LoVo (cell line): ENCODE measurements at places on chromosomes 2 and 18.

- no peak for DNase-seq
These were observed 248.8 kb upstream of the SLC39A10 start for GRCh38 chr2:195408196-195408595.

DNA sequence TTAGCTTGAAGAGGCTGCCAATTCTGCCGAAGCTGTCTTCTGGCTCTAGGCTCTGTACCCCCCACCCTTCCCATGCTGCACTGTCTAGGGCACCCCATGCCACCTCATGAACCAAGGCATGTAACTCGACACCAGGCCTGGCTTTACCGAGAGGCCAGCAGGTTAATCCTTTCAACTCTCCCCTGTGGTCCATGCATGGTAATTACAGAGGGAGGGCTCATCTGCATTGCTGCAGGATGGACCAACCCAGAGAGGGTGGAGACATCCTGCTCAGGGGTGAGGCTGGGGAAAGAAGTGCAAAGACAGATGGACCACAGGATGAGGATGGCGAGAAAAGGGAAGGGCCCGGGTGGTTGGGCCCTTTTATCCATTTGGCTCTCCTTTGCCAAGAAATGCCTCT, 65.8 kb downstream of the KCTD1 start:
- peak; percentile 50 for DNase-seq

- no peak for DNase-seq
These were observed 373.6 kb downstream of the CDH7 start for GRCh38 chr18:66124394-66124793.

- no peak for DNase-seq
These were observed 1140.6 kb upstream of the LRRTM1 start for GRCh38 chr2:81445176-81445575.

- DNase-seq, result no peak
These were observed 9.8 kb upstream of the GPC1 start for GRCh38 chr2:240425697-240426096.

- no peak for DNase-seq
These were observed 13.0 kb downstream of the RRM2 start for GRCh38 chr2:10135296-10136089.

GRCh38 chr2:111909079-111909478, 10.7 kb downstream of the MERTK start:
- DNase-seq, result no peak

GRCh38 chr2:230706966-230707365, 5.7 kb upstream of the CAB39 start:
- no peak for DNase-seq

DNA sequence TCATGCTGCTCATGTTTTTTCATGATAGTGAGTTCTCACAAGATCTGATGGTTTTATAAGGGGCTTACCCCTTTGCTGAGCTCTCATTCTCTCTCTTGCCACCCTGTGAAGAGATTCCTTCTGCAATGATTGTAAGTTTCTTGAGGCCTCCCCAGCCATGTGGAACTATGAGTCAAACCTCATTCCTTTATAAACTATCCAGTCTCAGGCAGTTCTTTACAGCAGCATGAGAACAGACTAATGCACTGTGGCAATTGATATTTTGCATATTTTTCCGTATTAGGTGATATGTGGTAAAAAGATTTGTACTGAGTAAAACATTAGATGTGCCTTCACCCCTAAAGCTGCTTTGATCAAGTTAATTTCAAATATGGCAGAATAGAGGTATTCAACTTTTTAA, 48.8 kb downstream of the RAB27B start:
- no peak for DNase-seq

DNA sequence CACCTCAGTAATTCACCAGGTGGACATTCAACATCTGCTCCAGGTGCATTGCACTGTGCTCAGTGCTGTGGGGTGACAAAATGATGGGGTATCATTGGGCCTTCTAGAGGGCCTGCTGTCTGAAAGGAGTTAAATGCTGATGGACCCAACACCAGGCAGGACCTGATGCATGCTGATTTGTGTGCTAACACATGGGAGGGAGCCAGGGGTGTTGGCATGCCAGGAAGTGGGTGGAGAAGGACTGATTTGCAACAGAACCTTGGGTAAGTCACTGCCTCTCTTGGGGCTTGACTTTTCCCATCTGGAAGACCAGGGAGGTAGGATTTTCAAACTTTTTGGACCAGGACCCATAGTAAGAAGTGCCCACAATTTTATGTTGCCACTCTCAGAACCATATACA, 57.9 kb upstream of the CXCR4 start:
- DNase-seq, result no peak

- DNase-seq, result no peak
These were observed 46.4 kb downstream of the LPIN2 start for GRCh38 chr18:2966560-2966959.

GRCh38 chr18:9516437-9517064, 41.2 kb downstream of the RALBP1 start:
- DNase-seq, result peak; percentile 54

DNA sequence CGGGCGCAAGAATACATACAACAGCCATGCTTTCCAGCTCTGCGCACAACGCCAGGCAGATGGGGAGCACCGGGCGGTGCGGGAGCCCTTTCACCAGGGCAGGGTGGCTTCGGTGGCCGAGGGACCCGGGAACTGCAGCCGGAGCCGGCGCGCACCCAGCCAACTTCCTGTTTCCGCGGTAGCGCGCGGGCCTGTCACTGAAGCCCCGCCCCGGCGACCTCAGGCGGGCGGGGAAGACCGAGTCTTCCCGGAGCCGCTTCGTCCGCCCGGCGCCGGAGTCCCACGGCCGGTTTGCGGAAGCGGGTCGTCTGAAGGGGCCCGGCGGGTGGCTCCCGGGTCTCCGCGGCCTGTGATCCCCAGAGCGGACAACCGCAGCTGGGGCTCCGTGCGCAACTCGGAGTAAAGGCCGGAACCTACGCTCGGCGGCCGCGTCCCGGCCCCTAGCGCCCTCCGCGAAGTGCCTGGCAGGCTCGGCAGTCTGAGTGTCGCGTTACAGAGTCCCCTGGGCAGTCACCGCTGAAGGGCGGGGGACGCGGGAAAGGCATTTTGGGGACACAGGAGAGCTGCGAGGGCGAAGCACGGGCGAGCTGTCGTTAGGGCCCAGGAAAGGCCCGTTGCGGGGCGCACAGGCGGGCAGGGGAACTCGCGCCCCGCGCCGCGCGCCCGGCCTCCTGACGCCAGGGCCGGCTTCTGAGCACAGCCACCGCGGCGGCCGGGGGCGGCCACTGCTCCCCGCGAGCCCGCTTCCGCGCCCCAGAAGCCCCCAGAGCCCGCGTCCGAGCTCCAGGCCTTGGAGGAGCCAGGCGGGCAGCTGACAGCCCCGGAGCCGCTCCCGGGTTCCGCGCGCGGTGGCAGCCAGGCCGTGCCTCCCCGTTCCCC, at the start of gene MPPE1:
Gene MPPE1, minus strand, starts transcription at position 136 of the 879 bp plus-strand sequence. CDS start 11,053 bp downstream, outside the sequence.
- DNase-seq, result peak; percentile 90

GRCh38 chr18:50721006-50721405, 98.8 kb downstream of the MRO start:
- DNase-seq, result no peak

DNA sequence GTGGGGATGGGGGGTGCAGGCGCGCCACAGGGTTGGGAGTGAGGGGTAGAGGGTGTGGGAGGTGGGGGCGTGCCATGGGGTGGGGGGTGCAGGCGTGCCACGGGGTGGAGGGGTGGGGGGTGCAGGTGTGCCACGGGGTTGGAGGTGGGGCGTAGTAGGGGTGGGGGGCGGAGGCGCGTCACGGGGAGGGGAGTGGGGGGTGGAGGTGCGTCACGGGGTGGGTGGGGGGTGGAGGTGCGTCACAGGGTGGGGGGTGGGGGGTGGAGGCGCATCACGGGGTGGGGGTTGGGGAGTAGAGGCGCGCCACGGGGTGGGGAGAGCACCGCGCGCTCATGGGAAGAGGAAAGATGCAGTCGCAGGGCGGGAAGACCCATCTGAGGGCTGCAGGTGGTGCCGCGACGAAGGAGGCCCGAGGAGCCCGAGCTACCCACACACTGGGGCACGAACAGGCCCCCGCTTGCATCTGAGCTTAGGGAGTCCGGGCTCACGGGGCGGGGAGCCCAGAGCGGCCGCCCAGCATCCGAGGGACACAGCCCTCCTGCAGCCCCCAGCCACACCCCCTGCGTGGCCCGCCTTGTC, 37.5 kb downstream of the SNED1 start:
- DNase-seq, result no peak

DNA sequence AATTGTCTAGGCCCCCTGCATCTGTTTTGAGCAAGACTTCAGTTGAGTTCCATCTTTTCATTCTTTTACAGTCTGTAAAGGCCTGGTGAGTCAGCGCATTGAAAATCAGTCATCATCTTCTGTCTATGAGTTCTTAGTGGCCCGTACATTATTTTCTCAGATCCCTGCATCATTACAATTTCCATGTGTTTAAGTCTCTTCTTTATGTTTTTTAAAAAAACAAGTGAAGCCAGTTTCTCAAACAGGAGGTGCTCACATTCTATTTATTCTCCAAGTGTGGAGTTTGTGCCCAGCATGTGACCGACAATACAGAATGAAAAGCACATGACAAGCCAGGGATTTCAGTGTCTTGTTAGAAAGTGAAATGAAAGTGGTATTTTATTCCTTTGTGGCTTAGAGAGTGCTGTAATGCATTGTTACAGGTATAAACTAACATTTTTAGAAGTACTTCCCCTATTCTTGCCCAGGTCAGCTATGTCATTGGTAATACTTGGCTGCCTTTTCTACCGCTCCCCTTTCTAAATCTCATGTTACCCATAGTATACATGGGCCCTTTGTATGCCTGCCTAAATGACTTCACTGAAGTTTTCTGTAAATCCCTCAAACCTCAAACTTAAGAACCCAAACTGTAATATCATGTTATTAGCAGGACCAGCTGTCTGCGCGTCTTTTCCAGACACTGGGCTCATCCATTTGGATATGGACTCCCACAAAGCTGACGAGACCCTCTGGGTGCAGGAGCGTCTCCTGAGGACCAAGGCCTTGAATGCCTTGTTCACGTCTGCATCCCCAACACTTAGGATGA, 67.6 kb downstream of the FEZ2 start:
- DNase-seq, result no peak

DNA sequence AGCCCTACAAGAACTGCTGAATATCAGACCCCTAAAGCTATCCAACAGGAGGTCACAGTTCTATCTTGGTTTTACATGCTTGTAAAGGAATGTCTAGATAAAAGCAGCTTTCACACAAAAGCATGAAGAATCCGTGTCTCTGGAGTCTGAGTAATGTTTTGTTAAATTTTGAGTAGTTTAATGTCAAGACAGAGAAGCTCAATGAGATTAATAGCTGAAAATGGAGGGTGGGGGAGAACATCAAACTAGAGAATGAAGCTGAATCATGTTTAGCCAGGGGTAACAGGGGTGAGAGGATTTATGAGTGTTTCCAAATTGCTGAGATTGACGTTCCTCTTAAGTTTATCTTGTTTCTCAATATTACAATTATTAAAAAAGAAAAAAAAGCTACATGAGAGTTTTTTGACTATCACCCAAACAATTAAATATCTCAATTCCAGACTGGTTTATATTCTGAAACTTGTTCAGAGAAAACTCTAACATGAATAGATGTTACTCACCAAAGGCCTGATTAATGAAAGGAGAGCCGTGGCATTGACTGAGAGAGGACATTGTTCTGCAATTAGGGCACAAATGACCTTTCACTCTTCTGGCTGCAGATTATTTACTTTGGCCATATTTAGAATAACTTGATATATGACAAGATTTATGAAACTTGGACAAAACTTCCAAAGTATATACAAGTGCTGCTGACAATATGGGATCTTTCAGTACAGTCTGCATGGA, 266.4 kb upstream of the ETAA1 start:
- no peak for DNase-seq

DNA sequence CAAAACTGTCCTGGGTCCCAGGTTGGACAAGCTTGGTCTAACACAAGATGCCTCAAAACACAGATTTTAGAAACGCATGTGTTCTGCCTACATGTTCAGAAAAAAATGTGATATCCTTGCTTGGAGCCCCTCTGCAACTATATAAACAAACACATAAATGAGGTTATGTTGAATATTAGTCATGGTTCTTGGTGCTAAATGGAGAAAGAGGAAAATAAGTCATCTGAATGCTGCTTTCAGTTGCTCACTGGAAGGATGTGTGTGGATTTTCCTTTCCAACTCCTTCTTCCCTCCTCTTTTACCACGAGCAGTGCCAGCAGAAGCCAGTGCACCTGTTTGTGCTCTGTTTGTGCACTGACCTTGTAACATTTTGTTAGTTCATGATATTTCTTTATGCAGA, 85.3 kb downstream of the PIEZO2 start:
- no peak for DNase-seq

- DNase-seq, result no peak
These were observed 432.3 kb downstream of the NBAS start for GRCh38 chr2:15128846-15129245.

DNA sequence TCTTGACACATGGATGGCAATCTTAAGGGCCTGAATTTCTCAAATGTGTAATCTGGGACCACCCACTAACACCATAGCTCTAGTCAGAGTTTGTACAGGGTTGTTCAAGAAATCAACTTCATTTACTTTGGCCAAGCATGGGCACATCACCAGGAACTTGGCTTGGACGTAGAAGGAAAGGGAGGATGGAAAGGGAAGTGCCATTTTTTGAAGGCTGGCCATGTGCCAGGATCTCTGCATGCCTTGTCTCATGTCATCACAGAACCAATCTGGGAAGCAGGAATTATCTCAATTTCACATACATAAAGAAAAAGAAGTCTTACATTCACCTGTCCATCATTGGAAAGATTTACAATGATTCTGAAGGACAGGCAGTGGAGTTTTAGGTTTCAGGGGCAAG, 128.1 kb downstream of the ANTXR1 start:
- no peak for DNase-seq

DNA sequence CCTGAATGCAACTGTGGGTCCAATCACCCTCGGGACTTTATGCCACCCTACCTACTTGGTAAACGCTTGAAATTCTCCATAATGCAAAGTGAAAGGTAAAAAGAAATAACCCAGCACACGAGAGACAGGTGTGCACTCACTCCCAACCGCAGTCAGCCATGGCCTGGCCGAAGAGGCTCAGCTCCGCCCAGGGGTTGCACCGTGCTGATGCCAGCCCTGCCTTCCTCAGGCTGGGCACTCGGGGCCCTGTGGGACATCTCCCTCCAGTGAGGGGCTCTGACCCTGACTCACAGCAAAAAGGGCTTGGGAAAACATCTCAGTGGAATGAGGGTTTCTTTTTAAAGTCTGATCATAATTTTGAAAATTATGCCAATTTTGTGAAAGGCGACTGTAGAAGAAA, 13.3 kb downstream of the SLC66A2 start:
- DNase-seq, result no peak

DNA sequence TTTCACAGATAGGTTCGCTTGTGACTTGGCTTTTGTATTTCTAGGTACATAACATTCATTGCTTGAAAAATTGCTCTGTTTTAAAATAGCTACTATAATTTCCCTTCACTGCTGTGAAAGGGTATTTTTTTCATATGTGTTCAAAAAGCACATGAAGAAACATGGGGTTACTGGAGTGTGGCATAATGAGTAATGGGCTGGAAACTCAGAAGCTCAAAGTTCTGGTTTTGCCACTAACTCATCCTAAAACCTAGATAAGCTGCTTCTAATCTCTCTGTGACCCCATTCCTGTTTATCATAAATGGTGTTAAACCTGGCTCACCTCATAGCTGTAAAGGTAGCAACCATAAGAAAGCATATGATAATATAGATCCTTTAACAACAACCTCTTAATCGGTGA, 319.3 kb downstream of the PTPRM start:
- DNase-seq, result no peak

GRCh38 chr2:239466061-239466754, 65.4 kb upstream of the HDAC4 start:
- no peak for DNase-seq

- DNase-seq, result no peak
These were observed 207.6 kb downstream of the L3MBTL4 start for GRCh38 chr18:6207116-6207515.
